Pons (tissue), 1 donor: ENCODE measurements at places on chromosomes 5 and 9.
A peak's percentile ranks its signal among the peaks of the same experiment; 100 is the strongest.

- DNase-seq: no peak
Observed at GRCh38 chr5:149912226-149912871, 32.2 kb downstream of the PDE6A start.

- peak; percentile 74 for DNase-seq
Observed at GRCh38 chr5:56409331-56410190, 176.4 kb upstream of the ANKRD55 start.

DNA sequence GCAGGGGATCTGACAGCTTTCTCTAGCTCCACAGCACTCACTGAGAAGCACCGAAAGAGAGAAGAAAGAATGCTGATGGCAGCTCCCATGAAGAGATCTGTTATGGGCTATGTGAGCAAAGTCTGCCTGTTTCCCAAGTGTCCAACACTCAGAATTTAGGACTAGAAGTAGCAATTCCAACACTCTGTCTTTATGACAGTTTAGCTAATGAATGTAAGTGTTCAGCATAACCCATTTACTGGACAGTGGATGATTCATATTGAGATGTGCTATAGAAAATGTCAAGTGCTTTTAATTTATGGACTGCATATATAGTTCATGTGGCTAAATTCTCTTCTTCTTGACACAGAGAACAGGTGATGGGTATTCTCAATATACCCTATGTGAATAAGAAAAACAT lies 683.1 kb upstream of the ZNF608 start:
- DNase-seq: no peak

GRCh38 chr5:20266066-20266465 lies 278.1 kb upstream of the CDH18 start:
- DNase-seq: no peak

DNA sequence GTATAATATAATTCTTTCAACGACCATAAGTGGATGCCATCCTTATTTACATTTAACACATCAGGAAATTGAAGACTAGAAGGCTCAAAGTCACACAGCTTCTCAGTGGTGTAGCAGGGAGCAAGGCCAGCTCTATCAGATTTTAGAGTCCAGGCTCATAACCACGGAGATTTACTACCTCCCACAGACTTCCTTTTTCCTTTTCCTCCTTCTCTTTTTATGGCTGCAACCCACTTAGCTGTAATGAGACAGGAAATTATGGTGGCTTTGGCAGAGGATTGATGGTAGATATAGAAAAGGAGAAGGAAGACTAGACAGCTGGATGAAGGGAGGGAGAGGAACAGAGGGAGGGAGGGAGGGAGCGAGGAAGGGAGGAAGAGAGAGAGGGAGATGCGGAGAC lies 47.4 kb downstream of the SPEF2 start:
- DNase-seq: peak; percentile 11

- DNase-seq: peak; percentile 12
Observed at GRCh38 chr9:87119328-87119881, 172.1 kb upstream of the GAS1 start.

DNA sequence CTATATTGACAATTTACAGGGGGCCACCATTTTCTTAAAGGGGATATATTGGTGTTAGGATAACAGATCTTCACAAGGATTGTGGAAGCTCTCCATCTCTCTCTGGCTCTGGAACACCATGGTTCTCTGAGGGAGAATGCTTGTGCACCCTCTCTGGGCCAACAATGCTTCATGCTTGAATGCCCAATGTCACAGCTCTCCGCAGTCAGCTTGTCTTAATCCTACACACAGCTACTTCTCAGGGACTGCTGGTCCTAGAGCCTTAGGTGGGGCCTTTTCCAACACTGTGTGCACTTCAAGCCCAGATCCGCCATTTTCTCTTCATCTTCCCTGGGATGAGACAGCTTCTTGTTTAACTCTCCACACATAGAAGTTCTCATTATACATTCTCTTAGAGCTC lies 6.9 kb upstream of the PDLIM4 start:
- DNase-seq: no peak

GRCh38 chr5:134111741-134112647 lies 2.5 kb upstream of the TCF7 start:
- no peak for DNase-seq

- no peak for DNase-seq
Observed at GRCh38 chr5:133241179-133242092, 189.6 kb downstream of the HSPA4 start.

- DNase-seq: peak; percentile 59
Observed at GRCh38 chr9:133147412-133148198, 16.1 kb downstream of the GBGT1 start.

- no peak for DNase-seq
Observed at GRCh38 chr5:121182788-121183490, 668.7 kb upstream of the FTMT start.

- DNase-seq: no peak
Observed at GRCh38 chr9:128499920-128500319, 4.6 kb upstream of the GLE1 start.

DNA sequence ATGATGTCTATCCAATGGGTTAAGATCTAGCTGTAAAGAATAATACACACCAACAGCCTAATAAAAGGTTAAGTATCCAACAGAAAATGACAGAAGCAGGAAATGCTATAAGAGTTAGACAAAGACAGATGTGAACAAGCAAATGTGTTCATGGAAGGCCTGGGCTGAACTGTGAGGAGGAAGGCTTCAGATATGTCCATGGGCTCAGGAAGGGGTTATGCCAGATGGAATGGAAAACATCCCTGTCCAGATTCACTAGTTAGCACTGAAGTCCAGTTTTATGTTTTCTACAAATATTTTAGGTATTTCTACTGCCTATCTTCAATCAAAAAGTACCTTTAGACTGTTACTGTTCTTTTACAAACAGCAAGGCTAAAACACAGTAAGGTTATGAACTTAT lies 27.1 kb downstream of the ERAP1 start:
- no peak for DNase-seq

DNA sequence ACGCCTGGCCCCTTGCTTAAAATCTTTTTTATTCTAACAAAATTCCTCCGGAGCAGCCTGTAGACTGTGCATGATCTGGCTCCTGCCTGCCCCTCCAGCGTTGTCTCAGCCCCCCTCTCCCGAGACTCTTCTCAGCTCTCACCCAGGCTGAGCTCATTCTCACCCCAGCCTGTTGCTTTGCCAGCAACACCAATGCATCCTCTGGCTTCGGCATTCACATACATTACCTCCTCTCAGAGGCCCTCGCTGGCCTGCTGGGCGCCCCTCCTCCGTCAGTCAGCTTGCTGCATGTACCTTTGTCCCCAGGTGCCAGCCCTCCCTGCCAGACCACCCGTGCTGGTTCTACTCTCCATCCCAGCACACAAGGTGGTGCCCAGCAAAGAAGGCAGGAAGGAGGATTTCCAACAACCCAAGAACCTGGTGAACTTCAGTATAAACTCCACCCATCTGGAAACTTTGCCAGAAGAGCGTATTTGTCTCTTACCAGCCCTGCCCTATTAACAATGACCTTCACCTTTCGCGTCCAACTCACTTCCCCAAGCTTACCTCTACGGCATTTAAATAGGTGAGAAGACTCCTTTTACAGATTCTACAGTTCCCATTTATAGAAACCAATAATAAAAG lies 35.0 kb downstream of the MYO10 start:
- no peak for DNase-seq

DNA sequence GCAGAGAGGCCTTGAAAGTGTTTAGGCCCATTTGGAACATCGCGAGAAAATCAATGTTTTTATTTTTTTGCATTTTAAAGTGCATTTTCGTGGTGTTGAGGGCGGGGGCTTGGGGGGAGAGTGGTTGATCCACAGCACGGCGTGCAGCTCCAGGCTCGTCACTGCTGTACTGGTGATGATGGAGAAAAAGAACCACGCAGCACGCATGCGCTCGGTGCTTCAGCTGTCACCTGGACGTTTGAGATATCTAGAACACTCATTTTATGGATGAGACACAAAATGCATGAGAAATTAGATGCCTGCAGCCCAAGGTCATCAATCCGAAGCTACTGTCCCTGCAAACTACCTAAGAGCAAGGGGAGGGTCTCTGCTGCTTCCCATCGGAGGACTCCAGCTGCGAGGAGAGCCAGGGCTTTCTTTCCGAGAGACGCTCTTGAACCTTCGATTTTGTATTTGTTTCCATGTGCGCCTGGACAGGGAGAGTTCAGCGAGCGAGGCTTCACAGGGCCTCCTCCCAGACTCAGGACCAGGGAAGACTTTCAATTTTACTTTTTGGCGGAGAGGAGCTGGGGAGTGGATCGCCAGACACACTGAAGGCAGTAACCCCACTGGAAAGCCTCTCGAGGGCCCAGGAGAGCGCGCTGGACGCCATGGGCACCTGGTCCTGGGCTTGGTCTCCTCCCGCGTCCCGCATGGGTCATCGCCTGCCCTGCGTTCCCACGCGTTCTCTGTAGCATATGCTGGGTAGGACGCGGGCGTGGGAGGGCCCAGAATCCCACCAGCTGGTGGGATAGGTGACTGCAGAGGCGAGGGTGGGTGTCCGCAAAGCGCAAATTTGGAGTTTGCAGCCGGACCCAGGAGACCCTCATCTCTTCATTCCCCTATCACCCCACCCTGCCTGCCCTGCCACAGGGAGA lies 2.5 kb downstream of the DMRT2 start:
- peak; percentile 17 for DNase-seq

DNA sequence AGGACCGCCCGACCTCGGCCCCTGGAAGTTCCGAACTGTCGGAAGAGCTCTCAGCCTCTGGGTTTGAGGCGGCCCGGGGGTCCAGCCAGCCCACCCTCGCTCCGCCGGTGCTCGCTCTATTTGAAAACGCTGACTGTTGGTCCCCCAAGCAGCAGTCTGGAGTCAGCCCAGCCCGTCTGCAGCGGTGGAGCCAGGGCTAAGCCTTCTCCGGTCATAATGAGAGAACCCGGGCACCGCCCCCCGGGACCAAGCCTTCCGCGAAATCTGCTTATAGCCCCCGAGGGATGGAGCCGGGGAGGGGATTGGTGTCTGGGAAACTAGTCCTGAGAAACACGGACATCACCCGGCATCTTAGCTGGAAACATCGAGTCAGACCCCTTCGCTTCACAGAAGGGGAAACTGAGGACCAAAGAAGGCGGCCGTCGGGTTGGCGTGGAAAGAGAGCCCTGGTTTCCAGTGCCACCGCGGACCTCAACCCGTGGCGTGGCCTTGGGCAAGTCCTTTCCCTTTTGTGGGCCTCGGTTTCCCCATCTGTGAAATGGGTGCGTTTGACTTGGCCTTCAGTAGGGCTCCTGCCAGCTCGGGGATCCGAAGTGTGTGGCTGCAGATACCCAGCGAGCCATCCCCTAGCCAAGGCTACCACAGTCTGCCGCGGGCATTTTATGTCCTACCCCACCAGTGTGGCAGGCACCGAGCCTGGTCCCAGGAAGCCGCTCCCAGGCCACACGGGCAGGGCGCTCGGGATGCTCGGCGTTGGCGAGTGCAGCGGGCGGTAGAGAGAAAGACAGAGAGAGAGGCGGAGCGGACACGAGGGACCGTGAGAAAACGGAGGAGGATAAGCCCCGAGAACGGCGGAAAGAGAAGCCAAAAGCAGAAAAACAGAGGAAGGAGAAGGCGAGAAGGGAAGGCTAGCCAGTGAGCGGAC lies 857 bp downstream of the ADAM19 start:
- DNase-seq: no peak

DNA sequence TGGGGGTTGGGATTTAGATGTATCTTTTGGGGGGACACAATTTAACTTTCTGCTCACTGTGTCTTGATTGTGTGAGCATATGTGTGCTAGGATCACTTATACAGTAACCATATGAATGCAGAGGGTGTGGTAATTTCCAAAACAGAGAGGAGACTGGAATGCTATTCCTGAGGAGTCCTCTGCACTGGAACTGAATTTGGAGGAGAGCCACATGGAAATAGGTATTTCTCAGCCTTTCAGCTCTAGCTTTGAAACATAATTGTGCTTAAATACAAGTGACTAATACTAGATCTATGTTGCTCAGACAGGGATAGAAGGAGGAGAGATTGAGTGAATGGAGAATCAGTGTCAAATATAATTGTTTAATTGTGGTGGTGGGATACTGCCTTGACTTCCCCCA lies 45.5 kb downstream of the FOCAD start:
- no peak for DNase-seq

DNA sequence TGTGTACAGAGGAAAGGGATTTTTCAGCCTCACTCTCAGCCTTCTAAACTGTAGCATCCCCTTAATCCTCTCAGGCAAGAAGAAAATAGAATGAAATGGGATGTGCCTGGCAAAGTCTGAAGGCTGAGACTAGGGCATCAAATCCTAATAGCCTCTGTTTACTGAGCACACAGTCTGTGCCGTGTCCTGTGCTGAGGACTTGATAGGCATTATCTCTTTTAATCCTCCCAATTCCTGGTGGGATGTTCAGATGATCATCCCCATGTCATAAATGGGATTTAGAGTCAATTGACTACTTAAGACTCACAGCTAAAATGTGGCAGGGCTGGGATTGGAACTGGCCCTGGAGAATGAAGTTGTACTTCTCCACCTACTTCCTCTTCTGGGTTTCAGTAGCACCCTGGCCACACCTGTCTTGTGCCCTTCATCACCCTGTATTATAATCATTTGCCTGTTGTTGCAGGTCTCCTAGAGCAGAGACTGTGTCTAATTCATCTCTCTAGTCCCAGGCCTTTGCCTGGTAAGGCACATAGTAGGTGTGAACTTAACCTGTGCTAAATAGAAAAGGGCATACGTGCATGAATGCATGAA lies 81.0 kb downstream of the WWC1 start:
- no peak for DNase-seq

- no peak for DNase-seq
Observed at GRCh38 chr5:26568316-26568715, 470.1 kb downstream of the CDH9 start.

DNA sequence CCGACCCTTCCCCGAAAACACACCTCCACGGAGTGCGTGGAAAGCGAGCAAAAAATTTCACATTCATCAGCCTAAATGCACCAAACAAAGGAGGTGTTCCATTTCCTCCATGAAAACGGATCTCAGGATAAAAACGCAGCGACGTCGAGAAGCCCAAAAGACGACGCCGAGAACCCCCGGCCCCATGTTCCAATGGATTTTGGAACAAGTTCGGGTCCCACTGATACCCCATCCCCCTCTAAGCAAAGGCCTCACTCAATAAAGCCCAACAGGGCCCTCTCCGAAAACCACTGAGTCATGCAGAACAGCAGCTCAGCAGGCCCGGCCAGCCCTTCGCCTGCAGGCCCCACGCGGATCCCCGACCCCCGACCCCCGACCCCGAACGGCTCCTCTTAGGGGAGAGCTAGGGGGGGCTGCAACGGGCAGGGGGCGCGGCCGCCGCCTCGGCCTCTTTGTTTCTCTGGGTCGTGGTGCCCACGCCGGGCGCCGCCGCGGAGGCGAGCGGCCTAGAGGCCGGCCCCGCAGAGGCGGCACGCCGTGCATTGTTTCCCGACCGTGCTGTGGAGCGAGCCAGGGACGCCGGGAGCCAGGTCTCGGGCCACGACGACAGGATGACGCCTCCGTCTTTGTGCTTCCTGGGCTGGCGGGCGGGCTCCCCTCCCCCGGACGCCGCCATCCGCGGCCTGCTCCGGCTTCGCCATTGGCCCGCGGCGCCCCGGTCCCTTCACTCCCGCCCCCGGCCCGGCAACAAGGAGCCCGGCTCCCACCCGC lies 915 bp downstream of the ZFAND5 start:
- DNase-seq: peak; percentile 63

DNA sequence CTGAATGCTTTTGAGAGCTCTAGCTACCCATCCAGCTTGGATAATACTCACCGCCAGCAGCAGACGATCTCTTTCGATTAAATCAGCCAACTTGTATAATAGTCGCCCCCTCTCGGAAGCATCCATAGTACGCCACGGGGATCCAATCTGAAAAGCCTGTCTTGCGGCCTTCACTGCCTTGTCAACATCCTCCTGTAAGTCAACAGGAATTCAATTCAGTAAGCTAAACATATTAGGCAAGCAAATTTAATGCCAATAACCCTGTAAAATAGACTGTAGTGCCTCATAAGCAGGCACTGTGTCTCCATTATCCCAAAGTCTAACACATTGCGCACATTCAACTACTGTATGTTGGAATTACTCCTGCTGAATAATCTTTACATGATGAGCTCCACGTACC lies 22.0 kb downstream of the ALDH1A1 start:
- DNase-seq: no peak
